ENCODE measurements at places on chromosomes 3 and 15.

- H3K27ac ChIP-seq: no peak overlapping the region
- no peak overlapping the region for H3K4me3 ChIP-seq
- no peak for DNase-seq
Observed at GRCh38 chr3:56254835-56255234, 213.4 kb downstream of the ERC2 start.

GRCh38 chr3:51502562-51502910 is 2.7 kb upstream of the DCAF1 start:
- no peaks in the 10 kb centered on the region for H3K27me3 ChIP-seq
- peaks cover 6% of the 10 kb centered on the region for H3K4me1 ChIP-seq
- no peak overlapping the region for H3K27ac ChIP-seq
- no peaks in the 10 kb centered on the region for H3K36me3 ChIP-seq
- no peak overlapping the region for H3K4me3 ChIP-seq

DNA sequence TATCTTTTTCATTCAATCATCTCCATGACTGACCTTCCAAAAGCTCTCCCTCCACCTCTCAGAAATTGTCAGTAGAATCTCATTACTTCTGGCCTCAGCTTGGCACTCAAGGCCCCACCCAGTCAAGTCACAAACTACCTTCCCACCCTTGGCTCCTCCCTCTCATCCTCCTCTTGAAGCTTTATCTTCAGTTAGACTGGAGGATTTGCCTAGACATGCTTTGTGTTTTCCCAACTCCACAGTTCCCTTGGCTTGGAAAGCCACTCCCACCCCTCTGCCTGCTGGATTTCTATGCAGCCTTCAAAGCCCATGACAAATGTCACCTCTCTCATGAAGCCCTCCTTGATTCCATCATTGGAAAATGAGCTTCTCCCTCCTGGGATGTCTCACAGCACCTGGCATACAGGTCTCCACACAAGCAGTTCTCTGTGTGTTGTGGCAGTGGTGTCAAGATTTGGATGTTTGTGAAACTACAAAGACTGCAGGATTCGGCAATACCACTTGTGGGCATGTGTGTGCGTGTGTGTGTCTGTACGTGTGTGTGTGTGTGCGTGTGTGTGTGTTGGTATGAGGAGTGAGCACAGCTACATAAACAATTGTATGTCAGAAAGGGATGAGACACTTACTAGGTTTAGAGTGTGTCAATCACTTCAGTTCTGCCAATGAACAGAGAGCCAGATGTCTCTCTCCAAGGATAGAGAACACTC is 45.3 kb upstream of the VPS8 start:
- no peaks in the 10 kb centered on the region for H3K4me1 ChIP-seq
- no peaks in the 10 kb centered on the region for H3K27me3 ChIP-seq
- H3K4me3 ChIP-seq: no peak overlapping the region
- no peaks in the 10 kb centered on the region for H3K36me3 ChIP-seq
- H3K27ac ChIP-seq: no peak overlapping the region
- no peak for DNase-seq

GRCh38 chr3:11610044-11610671 is 33.6 kb downstream of the VGLL4 start:
- peaks cover 84% of the 10 kb centered on the region for H3K4me1 ChIP-seq
- H3K27me3 ChIP-seq: no peaks in the 10 kb centered on the region
- H3K36me3 ChIP-seq: no peaks in the 10 kb centered on the region
- DNase-seq: no peak
